Activated T-helper 1 cell treated with anti-CD3 and anti-CD28 coated beads, Interleukin-2, amount 50 U/mL, for 16 hours (primary cell): ENCODE measurements at places on chromosomes 7 and 10.
A peak's percentile ranks its signal among the peaks of the same experiment; 100 is the strongest.

DNA sequence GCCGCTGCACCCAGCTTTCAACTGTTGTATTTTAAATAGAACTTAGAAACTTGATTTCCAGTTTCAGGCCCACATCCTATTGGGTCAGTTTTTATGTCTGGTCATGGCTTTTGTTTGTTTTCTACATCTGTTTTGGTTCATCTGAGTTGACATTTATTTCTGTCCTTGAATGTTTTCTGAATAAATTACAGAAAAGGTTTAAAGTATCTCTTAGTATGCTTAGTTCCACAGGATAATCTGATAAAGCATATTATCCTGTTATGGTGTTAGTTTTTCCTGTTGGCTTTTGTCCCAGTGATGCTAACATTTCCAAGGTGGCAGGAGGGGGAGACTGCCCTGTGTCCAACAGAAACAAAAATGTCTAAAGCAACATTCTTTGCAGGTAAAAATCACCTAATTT lies 733.2 kb downstream of the INHBA start:
- no peak for DNase-seq

GRCh38 chr7:24216576-24217125 lies 67.3 kb upstream of the NPY start:
- DNase-seq = no peak

DNA sequence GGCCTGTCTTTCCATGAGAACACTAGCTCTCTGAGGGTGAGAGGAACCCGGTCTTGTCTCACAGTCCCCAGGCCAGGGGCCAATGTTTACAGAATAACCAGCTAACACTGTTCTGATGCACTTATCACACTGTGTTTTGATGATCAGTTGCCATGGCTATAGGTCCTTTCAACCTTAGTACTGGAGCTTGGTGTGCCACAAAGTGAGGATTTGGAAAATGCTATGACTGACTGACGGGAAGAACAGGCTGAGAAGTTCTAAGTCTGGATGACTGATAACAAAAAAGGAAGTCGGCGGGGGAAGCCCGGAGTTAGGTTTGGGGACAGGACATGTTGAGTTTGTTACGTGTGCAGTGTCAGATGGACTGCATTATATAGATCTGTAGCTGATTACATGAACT lies 141.8 kb downstream of the CTTNBP2 start:
- DNase-seq = no peak

GRCh38 chr7:92075455-92076158 lies 58.7 kb downstream of the CYP51A1 start:
- no peak for DNase-seq

DNA sequence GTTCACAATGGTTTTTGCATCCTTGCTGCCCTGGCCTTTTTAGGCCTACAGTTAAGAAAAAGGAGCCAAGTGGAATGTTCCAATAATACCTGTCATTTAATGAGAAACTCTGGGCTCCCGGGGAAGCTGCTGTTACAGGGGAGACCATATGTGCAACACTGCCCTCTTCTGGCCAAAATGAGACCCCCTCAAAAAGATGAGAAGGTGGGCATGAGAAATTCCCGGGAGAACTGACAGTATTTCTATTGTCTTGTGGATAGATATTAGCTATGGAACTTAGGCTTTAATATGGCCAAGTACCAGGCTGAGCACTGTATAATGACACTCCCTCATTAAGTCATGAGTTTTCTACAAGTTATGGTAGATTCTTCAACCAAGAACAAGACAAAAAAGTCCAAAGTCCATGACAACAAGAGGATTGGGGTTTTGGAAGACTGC lies 99.4 kb downstream of the CCDC3 start:
- DNase-seq = peak; percentile 13

GRCh38 chr10:78390051-78390450 lies 356.4 kb downstream of the RPS24 start:
- no peak for DNase-seq

DNA sequence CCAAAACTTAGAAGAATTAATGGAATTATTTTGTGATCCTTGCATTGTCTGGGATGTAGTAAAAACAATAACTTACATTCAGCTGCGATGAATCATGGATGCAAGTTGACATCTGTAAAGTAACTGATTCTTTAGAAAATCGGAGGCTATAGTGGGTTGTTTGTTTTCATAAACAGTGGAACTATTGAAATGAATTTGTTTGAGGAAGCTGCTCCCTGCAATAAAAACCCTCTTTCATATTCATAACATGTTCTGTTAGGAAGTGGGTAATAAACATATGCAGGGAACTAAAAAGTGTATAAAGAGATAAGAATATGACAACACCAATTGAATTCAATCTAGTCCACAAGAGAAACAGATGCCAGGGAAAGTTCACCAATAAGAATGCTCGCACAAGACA lies 53.6 kb downstream of the AGMO start:
- no peak for DNase-seq

DNA sequence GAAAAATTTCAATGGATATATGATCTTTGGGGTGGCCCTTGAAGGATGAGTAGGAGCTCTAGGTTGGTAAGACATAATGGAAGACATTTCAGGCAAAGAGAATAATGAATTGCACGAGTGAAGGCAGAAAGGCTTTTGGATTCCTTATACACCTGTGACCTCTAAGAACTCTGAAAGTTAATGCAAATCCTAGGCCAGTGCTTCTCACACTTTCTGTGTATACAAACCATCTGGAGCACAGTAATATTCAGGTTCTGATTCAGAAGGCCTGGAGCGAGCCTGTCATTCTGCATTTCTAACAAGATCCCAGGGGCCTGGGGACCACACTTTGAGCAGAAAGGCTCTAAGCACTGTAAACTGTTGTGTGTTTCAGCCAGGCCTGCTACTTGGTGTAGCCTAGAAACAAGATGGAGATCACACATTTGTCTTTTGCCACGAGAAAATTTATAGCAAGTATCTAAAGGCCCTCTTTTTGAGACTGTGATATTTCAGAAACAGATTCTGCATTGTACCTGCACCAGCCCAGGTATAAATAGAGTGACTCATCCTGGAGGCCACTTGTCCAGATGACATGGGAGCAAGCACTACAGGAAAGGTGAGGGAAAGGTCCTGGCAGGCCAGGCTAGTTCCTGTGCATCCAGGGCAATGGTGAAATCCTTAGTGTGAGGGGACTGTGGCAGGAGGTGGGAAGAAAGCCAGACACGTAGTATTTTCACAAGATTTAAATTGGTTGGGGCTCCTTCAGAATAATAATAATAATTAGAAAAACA lies 24.4 kb downstream of the MRPS33 start:
- DNase-seq = no peak

DNA sequence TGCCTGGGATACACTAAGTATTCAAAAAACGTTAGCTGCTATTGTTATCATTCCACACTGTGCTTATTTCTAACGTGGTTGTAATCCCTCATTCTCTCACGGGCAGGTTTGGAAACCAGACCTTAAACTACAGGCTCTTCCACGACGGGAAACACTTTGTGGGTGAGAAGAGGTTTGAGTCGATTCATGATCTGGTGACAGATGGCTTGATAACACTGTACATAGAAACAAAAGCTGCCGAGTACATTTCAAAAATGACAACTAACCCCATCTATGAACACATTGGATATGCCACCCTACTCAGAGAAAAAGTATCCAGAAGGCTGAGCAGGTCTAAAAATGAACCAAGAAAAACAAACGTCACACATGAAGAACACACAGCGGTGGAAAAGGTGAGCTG lies 163.2 kb upstream of the PRR15 start:
- no peak for DNase-seq

GRCh38 chr10:34206935-34207268 lies 608.2 kb downstream of the PARD3 start:
- DNase-seq = no peak

DNA sequence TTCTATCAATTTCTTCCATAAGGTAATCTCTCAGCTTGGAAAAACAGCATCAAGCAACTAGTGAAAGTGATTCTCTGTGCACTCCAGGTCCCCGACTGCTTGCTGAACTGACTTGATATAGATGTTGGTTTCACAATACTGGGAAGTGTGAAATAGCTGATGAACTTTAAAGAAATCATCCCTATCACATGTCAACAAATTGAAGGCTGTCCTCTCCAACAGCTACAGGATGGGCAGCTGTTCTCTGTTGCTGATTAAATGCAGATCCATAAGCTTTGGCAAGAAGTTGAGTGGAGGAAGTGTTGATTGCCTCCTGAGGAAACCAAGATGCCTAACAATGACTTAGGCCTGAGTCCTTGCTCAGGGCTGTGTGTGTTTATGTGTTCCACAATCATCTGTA lies 130.4 kb upstream of the GDF10 start:
- no peak for DNase-seq

GRCh38 chr7:111290982-111291381 lies 200.1 kb downstream of the LRRN3 start:
- DNase-seq = no peak

- DNase-seq = no peak
These were observed 69.0 kb downstream of the HACD1 start for GRCh38 chr10:17548162-17548561.

DNA sequence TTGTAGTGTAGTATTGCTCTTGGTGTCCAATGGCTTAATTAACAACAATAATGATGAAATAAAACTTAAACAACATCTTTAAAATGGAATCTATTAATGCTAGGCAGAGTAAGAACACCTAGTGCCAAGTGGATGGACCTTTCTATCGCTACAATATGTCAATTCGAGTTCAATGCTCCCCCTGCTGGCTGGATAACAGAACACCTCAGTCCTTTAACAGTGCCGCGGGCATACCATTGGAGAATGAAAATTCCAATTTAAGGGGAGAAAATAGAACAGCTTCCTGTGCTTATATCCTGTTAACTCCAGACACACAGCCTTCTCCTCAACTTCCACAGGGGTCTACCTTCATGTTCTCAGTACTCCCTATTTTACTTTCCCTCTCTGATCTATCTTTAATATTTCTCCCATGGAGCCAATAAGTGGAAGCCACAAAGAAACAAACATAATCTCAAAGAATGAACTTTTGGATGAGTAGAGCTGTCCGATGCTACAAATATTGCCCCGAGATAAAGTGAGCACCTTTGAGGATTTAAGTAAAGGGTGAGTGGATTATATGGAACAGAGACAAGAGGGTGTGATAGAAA lies 41.4 kb downstream of the COL1A2 start:
- no peak for DNase-seq

DNA sequence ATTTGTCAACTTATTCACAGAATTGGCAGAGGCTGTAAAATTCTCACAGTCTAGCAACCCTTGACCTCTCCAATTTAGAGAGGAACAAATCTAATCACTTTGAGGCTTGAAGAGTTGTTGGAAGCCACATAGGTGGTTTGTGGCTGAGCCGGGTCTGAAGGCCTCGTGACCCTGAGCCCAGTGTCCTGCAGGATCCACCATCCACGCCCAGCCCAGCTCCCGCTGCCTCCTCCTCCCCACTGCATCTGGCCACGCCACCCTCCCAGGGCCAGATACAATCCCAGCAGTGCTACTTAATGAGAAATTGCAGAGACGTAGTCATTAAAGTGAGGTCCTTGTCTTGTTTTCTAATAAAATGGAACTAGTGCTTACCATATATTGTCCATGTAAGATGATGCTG lies 81.4 kb upstream of the SHH start:
- no peak for DNase-seq

DNA sequence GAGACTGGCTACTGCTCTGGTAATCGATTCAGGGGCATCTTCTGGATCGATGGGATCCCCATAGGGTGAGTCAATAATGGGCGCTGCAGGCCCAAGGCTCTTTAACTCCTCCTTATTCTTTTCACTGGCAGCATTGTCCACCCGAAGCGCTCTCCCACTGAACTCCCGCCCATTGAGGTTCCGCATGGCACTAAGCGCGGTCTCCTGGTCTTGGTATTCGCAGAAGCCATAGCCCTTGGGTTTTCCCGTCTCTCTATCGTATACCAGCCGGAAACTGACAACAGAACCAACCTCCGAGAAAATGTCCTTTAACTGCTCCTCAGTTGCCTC lies 285 bp downstream of the CSTF2T start:
- no peak for DNase-seq

DNA sequence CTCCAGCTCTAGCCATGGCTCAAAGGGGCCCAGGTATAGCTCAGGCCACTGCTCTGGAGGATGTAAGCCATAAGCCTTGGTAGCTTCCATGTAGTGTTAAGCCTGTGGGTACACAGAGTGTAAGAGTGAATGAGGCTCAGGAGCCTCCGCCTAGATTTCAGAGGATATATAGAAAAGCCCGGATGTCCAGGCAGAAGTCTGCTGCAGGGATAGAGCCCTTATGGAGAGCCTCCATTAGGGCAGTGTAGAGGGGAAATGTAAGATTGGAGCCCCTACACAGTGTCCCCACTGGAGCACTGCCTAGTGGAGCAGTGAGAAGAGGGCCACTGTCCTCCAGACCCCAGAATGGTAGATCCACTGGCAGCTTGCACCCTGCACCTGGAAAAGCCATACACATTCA lies 240.8 kb upstream of the KLF14 start:
- no peak for DNase-seq

DNA sequence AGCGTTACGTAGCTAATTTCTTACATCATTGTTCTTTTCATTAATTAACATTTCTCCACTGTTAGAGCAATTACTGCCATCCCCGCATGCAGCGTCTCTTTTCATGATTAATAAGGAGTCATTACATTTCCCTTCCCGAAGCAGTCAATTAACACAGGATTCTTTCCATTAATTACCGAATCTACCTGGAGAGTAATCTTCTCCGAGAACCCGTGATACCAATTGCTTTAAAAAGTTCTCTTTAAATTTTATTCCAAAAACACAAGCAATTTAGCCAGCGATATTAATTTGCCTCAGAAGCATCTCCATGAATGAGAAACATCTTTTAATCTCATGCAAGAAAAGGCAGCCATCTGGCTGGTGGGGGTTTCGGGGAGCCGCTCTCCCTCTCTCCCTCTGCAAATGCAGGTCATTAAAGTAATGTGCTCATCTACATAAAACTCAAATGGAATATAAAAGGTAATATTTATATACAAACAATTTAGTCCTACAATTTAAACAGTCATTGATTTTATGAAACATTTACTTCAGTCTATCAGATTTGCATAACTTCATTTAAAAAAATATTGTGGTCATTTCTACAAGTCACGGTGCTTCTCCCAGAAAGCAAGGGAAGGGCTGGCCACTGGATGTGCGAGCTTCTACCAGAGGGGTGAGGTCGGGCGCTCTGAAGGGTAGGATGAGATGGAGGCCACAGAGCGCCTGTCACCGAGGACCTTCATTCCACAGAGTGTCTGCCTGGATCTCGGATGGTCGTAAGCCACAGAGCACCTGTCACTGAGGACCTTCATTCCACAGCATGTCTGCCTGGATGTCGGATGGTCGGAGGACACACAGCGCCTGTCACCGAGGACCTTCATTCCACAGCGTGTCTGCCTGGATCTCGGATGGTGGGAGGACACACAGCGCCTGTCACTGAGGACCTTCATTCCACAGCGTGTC lies 145.0 kb downstream of the WDR37 start:
- DNase-seq = no peak
